ENCODE measurements at places on chromosomes 12 and 14. TPM values are rescaled to one million over a fixed set of nuclear protein-coding genes. Genes with fewer than 3 reads are reported as not detected.
A peak's percentile ranks its signal among the peaks of the same experiment; 100 is the strongest.

DNA sequence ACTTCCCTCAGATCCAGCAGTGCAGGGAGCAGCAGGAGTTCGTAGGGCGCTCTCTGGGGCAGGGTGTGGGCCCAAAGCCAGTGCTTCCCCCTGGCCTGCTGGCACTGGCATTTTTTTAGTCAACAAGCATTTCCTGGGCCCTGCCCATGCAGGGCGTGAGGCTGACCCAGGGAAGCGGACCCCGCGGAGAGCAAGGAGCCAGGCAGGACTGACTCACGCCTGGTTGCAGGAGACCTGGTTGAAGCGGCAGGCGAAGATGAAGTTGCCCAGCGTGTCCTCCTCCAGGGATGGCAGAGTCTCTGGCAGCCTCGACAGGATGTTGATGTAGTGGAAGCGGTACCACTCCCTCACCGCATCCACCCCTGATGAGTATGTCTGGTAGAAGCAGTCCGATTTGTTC is 13.5 kb downstream of the SCNN1A start:
- no peak for DNase-seq
- H3K36me3 ChIP-seq = no peaks in the 10 kb centered on the region
- no peak overlapping the region for H3K27ac ChIP-seq
- peak overlapping the region; percentile 16 for H3K4me3 ChIP-seq

Gene PTHLH
- not detected for total RNA-seq

Gene MTA1
- total RNA-seq = 107 TPM

- H3K27me3 ChIP-seq = no peaks in the 10 kb centered on the region
- no peak overlapping the region for H3K4me3 ChIP-seq
- no peak overlapping the region for H3K27ac ChIP-seq
- H3K36me3 ChIP-seq = no peaks in the 10 kb centered on the region
Observed at GRCh38 chr14:27026097-27026496, 428.3 kb upstream of the NOVA1 start.

GRCh38 chr12:55681142-55682077 is 26.3 kb downstream of the ITGA7 start:
- H3K36me3 ChIP-seq = no peaks in the 10 kb centered on the region
- no peak overlapping the region for H3K27ac ChIP-seq
- H3K4me1 ChIP-seq = peaks cover 9% of the 10 kb centered on the region
- peaks cover 16% of the 10 kb centered on the region for H3K27me3 ChIP-seq
- DNase-seq = no peak
- H3K4me3 ChIP-seq = no peak overlapping the region

GRCh38 chr12:21613931-21614330 is 9.3 kb upstream of the GYS2 start:
- no peak overlapping the region for H3K4me3 ChIP-seq
- H3K36me3 ChIP-seq = no peaks in the 10 kb centered on the region
- peaks cover 24% of the 10 kb centered on the region for H3K4me1 ChIP-seq
- peak overlapping the region; percentile 58 for H3K27ac ChIP-seq
- no peaks in the 10 kb centered on the region for H3K27me3 ChIP-seq

GRCh38 chr12:104095289-104095688 is 31.0 kb downstream of the HCFC2 start:
- no peak for DNase-seq
- H3K4me1 ChIP-seq = no peaks in the 10 kb centered on the region
- H3K27ac ChIP-seq = no peak overlapping the region
- no peak overlapping the region for H3K4me3 ChIP-seq
- H3K27me3 ChIP-seq = no peaks in the 10 kb centered on the region

Gene ASB2
- total RNA-seq = 1.2 TPM

Gene CHURC1
- total RNA-seq = 54.0 TPM

DNA sequence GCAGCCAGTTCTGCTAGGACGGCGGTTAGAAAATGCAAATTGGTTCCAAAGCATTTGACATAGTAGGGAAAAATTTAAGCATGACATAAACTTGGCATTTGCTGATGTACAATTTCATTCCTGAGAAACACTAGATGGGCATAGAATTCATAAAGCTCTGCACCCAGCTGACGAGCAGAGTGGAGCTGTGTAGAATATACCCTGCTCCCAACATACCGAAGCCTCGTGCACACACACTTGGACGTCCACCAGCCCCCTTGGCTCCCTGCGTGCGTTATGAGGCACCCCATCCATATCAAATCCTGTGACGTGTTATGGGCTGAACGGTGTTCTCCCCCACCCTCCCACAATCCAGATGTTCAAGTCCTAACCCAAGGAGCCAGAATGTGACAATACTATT is 65.4 kb downstream of the CLMN start:
- no peak overlapping the region for H3K4me3 ChIP-seq
- H3K4me1 ChIP-seq = no peaks in the 10 kb centered on the region
- no peaks in the 10 kb centered on the region for H3K36me3 ChIP-seq
- DNase-seq = no peak
- H3K27me3 ChIP-seq = no peaks in the 10 kb centered on the region
- no peak overlapping the region for H3K27ac ChIP-seq

DNA sequence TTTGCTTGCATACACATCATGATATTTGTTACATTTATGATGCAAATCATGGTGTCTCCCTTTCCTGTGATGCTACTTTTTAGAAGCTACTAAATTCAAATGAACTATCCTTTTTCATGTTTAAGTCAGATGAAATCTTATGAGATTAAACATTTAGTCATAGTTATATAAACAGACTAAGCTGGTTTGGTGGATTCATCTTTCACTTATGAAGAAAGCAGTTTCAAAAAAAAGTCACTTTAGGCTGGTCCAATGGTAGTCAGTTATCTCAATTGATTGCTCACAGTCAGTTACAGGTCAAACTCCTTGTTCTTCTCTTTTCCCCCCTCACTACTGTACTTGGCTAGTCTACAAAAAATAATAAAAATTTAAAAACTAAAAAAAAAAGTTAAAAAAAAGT is 19.7 kb downstream of the SYCP3 start:
- no peak overlapping the region for H3K27ac ChIP-seq
- no peaks in the 10 kb centered on the region for H3K4me1 ChIP-seq
- DNase-seq = no peak
- H3K4me3 ChIP-seq = no peak overlapping the region
- H3K27me3 ChIP-seq = no peaks in the 10 kb centered on the region
- H3K36me3 ChIP-seq = peaks cover 3% of the 10 kb centered on the region

Gene GPR135
- total RNA-seq = 0.81 TPM

Gene LGR5
- total RNA-seq = not detected
